ENCODE measurements at places on chromosomes 4 and X. TPM values are rescaled to one million over a fixed set of nuclear protein-coding genes. Genes with fewer than 3 reads are reported as not detected.

The KCND1 gene
- 3.1 TPM for total RNA-seq

The DCAF4L1 gene
- total RNA-seq = 0.54 TPM

The VBP1 gene
- total RNA-seq = 96.8 TPM

The HAND2 gene
- total RNA-seq = 0.19 TPM

The RHOH gene
- 0.67 TPM for total RNA-seq

The ESX1 gene
- 9.0 TPM for total RNA-seq

The RNF212 gene
- 8.2 TPM for total RNA-seq

The SSX2 gene
- not detected for total RNA-seq

The SLITRK4 gene
- total RNA-seq = 0.15 TPM

The RTL5 gene
- total RNA-seq = 2.1 TPM

The ELOVL6 gene
- 39.6 TPM for total RNA-seq

The HMX1 gene
- 0.34 TPM for total RNA-seq

The GEMIN8 gene
- total RNA-seq = 9.4 TPM

The ART3 gene
- 5.7 TPM for total RNA-seq

The CRLF2 gene
- total RNA-seq = not detected

The DIPK2B gene
- 0.14 TPM for total RNA-seq

The ITM2A gene
- total RNA-seq = 3.7 TPM

The CAPN6 gene
- total RNA-seq = 0.14 TPM

The CDS1 gene
- total RNA-seq = 5.0 TPM

The CXCL5 gene
- 0.14 TPM for total RNA-seq

The AKAP4 gene
- total RNA-seq = 0.13 TPM

The VCX3A gene
- 0.36 TPM for total RNA-seq

The KCTD8 gene
- 1.9 TPM for total RNA-seq

The RHOXF2 gene
- total RNA-seq = 1.2 TPM

The SMAD1 gene
- 61.9 TPM for total RNA-seq

The ITGB1BP2 gene
- total RNA-seq = 1.6 TPM

The IGFBP7 gene
- total RNA-seq = 0.81 TPM

The HSD17B13 gene
- total RNA-seq = 23.8 TPM

The FNIP2 gene
- 19.5 TPM for total RNA-seq

The MED28 gene
- total RNA-seq = 29.6 TPM

The C4orf51 gene
- not detected for total RNA-seq

The CXCL10 gene
- not detected for total RNA-seq

The LDB2 gene
- total RNA-seq = 23.1 TPM

The DMP1 gene
- total RNA-seq = 0.13 TPM

The DKK2 gene
- 0.44 TPM for total RNA-seq

The UGT2B17 gene
- not detected for total RNA-seq
